Mesothelial cell of epicardium (in vitro differentiated cells): ENCODE measurements at places on chromosomes 6 and 20. TPM values are rescaled to one million over a fixed set of nuclear protein-coding genes. Genes with fewer than 3 reads are reported as not detected.

GRCh38 chr6:130426066-130426721, 60.4 kb downstream of the TMEM200A start:
- no peak overlapping the region for H3K27ac ChIP-seq
- H3K36me3 ChIP-seq: no peaks in the 10 kb centered on the region
- no peak overlapping the region for H3K4me3 ChIP-seq
- peaks cover 17% of the 10 kb centered on the region for H3K4me1 ChIP-seq
- H3K27me3 ChIP-seq: no peaks in the 10 kb centered on the region

DNA sequence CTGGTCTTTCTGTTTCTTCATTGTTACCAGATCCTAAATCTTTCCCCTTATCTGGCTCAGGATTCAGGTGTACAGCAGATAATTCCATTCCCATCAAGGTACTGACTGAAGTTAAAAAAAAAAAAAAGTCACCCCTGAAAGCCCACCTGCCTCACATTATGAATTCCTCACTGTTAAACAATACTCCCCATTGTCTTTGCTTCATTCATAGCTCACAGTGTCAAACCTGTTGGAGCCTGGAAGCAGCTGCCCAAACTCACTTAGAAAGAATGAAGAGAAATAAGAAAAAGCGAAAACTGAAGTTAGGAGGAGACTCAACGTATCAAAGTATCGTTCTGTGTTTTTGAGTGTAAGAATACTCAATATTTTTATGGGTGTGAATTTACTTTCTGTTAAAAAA, 1.8 kb upstream of the DCBLD1 start:
- H3K27me3 ChIP-seq: peaks cover 13% of the 10 kb centered on the region
- no peaks in the 10 kb centered on the region for H3K36me3 ChIP-seq
- DNase-seq: no peak
- peak overlapping the region; percentile 55 for H3K27ac ChIP-seq

DNA sequence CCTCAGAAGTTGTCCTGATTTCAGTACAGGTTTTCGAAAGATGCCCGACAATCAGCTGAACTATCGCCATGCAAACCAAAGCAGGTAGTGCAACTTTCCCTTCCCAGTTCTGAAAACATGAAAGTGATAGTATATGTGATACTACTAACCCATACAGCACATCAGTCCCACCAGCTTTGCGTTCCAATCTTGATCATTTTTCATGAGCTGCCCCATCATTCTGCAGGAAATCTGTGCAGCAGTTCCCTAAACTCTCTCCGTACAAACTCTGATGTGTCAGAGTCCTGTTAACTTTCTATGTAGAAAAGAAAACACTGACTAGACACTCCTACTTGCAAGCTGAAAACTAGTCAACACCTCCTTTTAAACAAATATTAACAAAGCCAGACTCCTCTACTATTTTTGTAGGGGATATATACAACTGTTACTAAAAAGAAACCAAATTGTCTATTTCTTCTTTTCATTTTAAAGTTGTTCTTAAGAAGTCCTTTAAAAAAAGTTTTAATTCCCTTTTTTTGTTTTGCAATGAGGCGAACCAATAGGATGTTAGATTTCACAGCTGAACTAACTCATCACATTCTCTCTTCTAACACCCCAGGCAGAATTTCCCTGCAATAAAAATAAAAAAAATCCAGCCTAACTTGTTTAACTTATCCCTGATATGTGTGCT, 99.6 kb upstream of the DST start:
- no peak for DNase-seq
- no peaks in the 10 kb centered on the region for H3K27me3 ChIP-seq
- H3K4me3 ChIP-seq: peak overlapping the region; percentile 35
- H3K36me3 ChIP-seq: no peaks in the 10 kb centered on the region
- peaks cover 50% of the 10 kb centered on the region for H3K4me1 ChIP-seq
- H3K27ac ChIP-seq: peak overlapping the region; percentile 61

DNA sequence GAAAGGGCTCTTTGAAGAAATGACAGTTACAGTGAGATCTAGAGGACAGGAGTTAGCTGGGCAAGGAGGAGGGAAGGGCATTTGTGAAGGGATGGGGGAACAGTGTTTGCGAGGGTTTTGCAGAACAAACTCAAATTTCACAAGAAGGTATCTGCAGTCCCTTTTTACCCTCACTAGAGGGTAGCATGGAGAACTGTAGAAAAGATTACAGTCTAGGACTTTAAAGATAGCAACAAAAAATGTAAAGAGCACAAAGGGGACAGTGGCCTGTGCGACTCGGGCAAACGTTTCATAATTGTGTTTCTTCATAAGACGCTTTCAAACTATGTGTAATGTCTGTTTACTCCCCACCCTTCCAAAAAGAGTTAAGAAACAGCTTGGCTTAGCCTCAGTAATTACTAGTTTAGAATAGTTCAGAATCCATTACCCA, 21.2 kb upstream of the ASXL1 start:
- no peak for DNase-seq
- H3K27ac ChIP-seq: peak overlapping the region; percentile 51
- no peak overlapping the region for H3K4me3 ChIP-seq
- peaks cover 6% of the 10 kb centered on the region for H3K4me1 ChIP-seq

DNA sequence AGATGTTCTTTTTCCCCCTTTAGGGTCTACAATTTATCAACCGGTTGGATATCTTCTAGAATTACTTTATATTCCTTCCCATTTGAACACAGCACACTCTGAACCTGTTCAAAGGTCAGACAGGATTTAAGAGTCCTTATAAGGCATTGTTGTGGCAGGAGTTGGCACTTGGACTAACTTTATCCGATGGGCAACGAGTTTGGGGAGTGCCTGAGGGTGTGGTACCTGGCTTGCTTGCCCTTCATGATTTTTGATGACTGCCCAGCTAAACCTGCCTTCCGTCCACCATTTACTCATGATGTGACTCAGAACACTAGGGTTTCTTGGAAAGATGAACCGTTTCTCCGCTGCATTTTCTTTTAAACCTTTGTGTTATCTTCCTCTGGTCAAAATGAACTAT, 285.2 kb downstream of the FOXC1 start:
- H3K4me3 ChIP-seq: no peak overlapping the region
- H3K27ac ChIP-seq: no peak overlapping the region
- H3K4me1 ChIP-seq: peaks cover 18% of the 10 kb centered on the region

- H3K27me3 ChIP-seq: no peaks in the 10 kb centered on the region
- H3K4me1 ChIP-seq: no peaks in the 10 kb centered on the region
- H3K27ac ChIP-seq: no peak overlapping the region
- H3K4me3 ChIP-seq: no peak overlapping the region
- peaks cover 9% of the 10 kb centered on the region for H3K36me3 ChIP-seq
Measured at GRCh38 chr20:20597966-20598365, 114.5 kb downstream of the RALGAPA2 start.

- no peaks in the 10 kb centered on the region for H3K27me3 ChIP-seq
- peaks cover 36% of the 10 kb centered on the region for H3K4me1 ChIP-seq
- peak overlapping the region; percentile 79 for H3K4me3 ChIP-seq
- DNase-seq: no peak
- H3K36me3 ChIP-seq: peaks cover 3% of the 10 kb centered on the region
Measured at GRCh38 chr6:79076160-79076559, 1.9 kb downstream of the PHIP start.

DNA sequence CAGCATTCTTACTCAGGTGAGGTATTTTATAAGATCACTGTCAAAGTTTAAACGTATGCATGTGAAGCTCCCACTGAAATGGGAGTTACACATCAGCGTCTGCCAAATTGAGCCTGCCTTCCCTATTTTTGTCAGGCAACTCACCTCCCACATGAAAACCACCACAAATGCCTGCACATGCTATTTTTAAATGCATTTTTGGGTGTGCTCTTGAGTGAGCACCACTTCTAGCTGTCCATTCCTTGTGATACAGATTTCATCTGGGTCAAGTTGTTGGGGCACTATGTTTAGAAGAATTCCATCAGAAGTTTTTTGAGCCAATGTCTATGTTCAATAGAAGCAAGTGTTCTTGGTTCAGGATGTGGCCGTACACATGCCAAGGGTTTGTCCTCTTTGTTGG, 71.7 kb upstream of the RIPPLY2 start:
- no peak for DNase-seq
- peaks cover 4% of the 10 kb centered on the region for H3K27me3 ChIP-seq
- no peak overlapping the region for H3K27ac ChIP-seq
- H3K4me1 ChIP-seq: no peaks in the 10 kb centered on the region

GRCh38 chr6:137767911-137768690, 99.0 kb upstream of the TNFAIP3 start:
- H3K27me3 ChIP-seq: no peaks in the 10 kb centered on the region
- H3K4me3 ChIP-seq: no peak overlapping the region

- H3K27ac ChIP-seq: no peak overlapping the region
- H3K36me3 ChIP-seq: no peaks in the 10 kb centered on the region
- no peak overlapping the region for H3K4me3 ChIP-seq
- DNase-seq: no peak
- H3K27me3 ChIP-seq: no peaks in the 10 kb centered on the region
- no peaks in the 10 kb centered on the region for H3K4me1 ChIP-seq
Measured at GRCh38 chr6:88145298-88145963, 20.7 kb downstream of the CNR1 start.

- H3K36me3 ChIP-seq: no peaks in the 10 kb centered on the region
- H3K4me1 ChIP-seq: peaks cover 16% of the 10 kb centered on the region
- no peak overlapping the region for H3K27ac ChIP-seq
- DNase-seq: no peak
Measured at GRCh38 chr6:89604653-89605052, 33.9 kb downstream of the LYRM2 start.

- H3K27ac ChIP-seq: no peak overlapping the region
- no peaks in the 10 kb centered on the region for H3K27me3 ChIP-seq
- H3K4me1 ChIP-seq: peaks cover 11% of the 10 kb centered on the region
- H3K36me3 ChIP-seq: peaks cover 2% of the 10 kb centered on the region
- no peak for DNase-seq
Measured at GRCh38 chr6:81744131-81744530, 8.3 kb downstream of the TENT5A start.

DNA sequence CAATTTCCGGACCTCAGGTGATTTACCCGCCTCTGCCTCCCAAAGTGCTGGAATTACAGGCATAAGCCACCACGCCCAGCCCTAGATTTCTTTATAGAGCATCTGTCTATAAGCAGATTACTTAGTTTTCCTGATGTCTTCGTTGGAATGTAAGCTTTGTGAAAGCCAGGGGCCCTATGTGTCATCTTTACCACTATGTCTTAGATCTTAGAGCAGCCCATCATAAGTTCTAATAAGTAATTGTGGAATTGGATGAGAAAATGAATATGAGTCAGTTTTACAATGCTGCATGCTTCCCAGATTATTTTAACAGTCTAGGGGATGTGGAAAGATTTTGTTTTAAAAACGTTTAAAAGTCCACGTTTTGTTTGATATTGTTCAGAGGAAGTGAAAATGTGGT, 9.1 kb upstream of the ZBTB2 start:
- H3K36me3 ChIP-seq: peaks cover 25% of the 10 kb centered on the region
- H3K4me3 ChIP-seq: no peak overlapping the region
- H3K27ac ChIP-seq: peak overlapping the region; percentile 21
- no peaks in the 10 kb centered on the region for H3K27me3 ChIP-seq
- peaks cover 12% of the 10 kb centered on the region for H3K4me1 ChIP-seq
- DNase-seq: no peak

The SLC17A9 gene
- total RNA-seq: 5.3 to 7.1 TPM (median 5.7 TPM) in 3 replicates

The TRAPPC3L gene
- 1.7 to 2.3 TPM (median 2.1 TPM) in 3 replicates for total RNA-seq

The TP53INP2 gene
- total RNA-seq: 11.8 to 13.1 TPM (median 12.0 TPM) in 3 replicates

The TFEB gene
- 3.2 to 4.4 TPM (median 3.8 TPM) in 3 replicates for total RNA-seq

The TP53TG5 gene
- 0.47 to 0.69 TPM in 2 of 3 replicates, not detected in the other for total RNA-seq

The LAMA5 gene
- 571 to 618 TPM (median 601 TPM) in 3 replicates for total RNA-seq

The RHAG gene
- total RNA-seq: not detected in 3 replicates

The CAPN11 gene
- total RNA-seq: not detected in 3 replicates

The RIMS4 gene
- total RNA-seq: 1.3 to 2.2 TPM (median 1.6 TPM) in 3 replicates
